ENCODE measurements at places on chromosomes 2 and 18.

DNA sequence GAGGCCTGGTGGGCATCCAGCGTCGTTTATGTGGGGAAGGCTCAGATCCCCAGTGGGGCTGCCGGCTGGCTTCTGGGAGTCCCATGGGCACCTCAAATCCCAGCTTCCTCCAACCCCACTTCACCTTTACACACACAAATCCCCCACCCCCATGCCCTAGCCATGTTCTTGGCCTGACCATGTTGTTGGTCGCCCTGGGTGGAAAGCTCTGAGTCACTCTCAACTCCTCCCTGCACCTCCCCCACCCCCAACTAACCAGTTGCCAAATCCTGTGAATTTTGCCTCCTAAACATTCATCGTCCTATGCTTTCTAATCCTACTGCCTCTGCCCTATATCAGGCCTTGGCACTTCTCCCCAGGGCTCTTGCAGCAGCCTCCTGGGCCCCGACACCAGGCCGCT, 6.4 kb downstream of the TNS1 start:
- no peak for DNase-seq

DNA sequence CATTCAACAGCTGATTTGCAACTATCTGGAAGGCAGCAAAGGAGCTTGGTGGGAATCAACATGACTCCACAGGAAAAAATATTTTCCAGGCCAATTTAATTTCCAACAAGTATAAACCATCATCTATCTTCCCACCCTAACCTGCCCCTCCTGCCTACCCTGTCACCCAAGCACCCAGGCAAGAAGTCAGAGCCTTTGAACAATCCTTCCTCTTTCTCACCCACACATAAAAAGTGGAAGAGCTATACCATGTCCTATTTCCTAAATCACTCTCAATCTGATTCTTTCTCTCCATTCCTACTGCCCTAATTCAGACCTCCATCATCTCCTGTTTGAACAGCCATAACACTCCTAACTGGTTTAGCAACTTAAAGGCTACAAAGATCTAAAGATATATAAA, 12.7 kb downstream of the SPIRE1 start:
- DNase-seq: no peak

DNA sequence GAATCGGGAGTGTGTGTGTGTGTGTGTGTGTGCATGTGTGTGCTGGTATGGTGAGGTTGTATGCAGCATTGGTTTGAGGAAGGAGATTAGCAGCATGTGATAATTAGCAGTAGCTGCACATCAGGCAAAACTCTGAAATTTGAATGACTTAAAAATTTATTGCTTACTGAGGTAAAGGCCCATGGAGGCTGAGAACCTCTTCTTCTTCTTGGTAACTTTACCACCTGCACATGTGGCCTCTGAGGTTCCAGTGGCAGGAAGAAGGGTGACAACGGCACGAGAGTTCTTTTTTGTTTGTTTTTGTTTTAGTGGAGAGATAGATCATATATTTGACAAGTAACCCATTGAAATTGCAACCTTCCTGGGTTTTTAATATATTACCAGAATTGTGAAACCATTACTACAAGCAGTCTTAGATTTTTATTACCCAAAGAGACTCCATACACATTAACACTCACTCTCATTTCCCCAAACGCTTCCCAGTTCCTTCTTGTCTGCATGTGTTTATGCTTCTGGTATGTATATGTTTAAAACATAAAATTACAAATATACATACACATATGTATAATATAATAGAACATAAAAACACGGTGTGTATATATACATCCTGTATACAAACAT, 292.1 kb downstream of the PTGR3 start:
- DNase-seq: no peak

DNA sequence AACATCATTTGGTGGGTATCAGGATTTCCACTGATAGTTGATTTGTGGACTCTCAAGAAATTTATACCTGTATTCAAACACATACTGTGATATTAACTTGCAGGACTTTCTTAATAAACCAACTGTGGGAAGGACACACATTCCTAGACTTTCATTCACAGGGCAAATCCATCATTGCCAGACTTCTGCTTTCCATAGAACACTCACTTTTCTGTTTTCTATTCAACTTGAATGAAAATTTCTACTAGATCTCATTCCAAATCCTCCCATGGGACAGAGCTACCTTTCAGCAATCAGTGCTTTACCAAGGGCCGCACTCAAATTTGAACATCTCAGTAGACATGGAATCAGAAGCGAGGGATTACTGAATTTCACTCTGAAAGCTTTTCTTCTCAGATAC, 612.5 kb downstream of the IRS1 start:
- no peak for DNase-seq

DNA sequence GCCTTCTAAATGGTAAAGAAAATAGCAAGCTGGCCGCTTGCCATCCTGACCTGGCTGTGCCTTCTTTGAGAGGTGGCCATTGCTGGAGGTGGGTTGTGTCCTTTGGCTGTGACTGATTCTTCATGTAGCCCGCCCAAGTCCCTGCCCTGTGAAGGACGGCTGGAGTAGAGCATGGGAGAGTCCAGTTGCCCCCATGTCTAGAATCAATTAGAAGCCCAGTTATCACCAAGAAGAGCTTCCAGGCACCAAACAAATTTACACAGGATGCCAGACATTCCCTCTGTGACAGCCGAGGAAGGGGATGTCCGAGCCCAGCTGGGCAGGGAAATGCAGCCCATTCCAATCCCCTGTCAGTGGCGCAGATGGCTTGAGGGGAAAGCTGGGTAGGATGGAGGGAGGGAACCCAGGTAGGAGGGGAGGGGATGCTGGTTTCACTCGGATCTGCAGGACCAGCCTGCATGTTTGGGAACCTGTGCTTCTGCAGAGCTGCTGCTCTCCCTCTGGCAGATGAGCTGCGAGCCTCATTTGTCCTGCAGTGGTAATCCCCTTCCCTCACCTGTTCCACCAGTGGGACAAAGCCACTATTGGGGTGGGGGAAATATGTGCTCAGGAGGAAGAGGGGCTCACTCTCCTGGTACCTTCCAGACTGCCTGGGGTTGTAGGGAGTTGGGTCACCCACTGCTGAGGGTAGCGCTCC, 25.7 kb upstream of the ASB18 start:
- no peak for DNase-seq

Data from ecto neural progenitor cell (in vitro differentiated cells).